ENCODE measurements at places on chromosomes 13 and 19.

DNA sequence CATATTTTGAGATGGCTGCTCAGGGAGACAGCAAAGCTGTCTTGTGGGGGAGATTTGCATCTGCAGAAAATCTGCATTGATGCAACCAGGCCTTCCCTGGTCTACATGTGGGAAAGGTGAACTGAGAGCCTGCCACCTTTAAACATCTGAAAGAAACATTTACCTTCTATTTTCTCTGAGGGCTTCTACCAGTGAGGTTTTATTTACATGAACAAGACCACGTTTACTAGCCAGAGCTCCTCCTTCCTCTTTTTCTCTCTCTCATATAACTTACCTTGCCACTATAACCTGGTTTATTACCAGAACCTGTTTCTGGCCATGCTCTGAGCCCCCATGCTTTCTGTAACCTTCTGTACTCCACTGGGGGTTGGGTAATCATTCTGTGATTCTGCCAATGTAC lies 14.4 kb upstream of the RUBCNL start:
- no peak for DNase-seq

DNA sequence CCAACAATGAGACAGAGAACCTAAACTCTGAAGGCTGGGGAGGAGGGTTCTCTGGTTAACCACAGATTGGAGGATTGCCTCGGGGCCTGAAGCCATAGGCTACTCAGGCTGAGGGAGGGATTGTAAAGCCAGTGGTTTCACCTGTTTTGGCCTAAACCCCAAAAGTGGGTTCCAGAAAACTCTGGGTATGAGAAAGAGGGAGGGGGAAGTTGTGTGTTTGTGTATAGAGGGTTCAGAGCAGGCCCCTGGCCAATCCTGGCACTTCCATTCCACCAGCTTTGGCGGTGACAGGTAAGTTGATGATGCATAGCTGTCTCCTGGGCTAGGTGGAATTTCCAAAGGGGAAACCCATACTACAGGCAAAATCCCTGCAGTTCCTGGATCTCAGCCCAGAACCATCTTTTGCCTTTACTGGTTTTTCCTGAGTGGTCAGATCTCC lies 13.5 kb upstream of the CCDC97 start:
- DNase-seq: no peak

DNA sequence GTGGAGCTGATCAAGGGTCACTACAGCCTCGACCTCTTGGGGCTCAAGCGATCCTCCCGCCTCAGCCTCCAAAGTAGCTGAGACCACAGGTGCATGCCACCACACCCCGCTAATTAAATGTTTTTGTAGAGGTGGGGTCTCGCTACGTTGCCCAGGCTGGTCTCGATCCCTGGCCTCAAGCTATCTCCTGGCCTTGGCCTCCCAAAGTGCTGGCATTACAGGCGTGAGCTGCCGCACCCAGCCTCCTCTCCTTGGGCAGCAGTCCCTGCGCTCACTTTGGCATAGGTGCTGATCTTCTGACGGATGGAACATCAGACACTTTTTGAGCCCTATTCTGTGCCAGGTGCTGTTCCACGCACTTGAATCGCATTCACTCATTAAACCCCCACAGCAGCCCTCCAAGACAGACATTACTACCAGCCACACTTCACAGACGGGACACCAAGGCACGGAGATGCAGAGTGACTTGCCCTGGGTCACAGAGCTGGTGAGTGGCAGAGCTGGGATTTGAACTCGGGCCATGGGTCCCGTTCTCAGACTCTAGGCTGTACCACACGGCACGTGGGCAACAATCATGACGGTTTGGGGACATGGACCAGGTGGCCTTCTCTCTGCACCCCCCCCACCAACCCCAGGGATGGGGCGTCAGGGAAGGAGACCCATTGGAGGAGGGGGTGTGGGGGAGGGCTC lies 3.2 kb downstream of the MEIS3 start:
- no peak for DNase-seq

- no peak for DNase-seq
Measured at GRCh38 chr19:16112778-16113177, 1.1 kb downstream of the RAB8A start.

- DNase-seq: no peak
Measured at GRCh38 chr13:30088312-30088855, 219.0 kb downstream of the KATNAL1 start.

DNA sequence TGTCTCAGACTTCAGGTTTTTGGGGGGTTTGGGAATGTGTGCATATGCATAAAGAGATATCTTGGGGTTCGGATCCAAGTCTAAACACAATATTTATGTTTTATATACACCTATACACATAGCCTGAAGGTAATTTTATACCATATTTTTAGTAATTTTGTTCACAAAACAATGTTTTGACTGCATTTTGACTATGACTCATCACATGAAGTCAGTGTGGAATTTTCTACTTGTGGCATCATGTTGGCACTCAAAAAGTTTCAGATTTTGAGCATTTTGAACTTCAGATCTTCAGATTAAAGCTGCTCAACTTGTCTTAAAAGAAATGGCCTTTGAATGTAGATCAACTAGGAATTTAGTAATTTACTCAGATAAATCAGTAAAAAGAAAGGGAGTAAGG lies 712.9 kb upstream of the GPC6 start:
- DNase-seq: no peak

GRCh38 chr19:28609091-28609755 lies 603.7 kb downstream of the UQCRFS1 start:
- DNase-seq: no peak

GRCh38 chr13:40485611-40486517 lies 180.6 kb downstream of the FOXO1 start:
- DNase-seq: no peak

DNA sequence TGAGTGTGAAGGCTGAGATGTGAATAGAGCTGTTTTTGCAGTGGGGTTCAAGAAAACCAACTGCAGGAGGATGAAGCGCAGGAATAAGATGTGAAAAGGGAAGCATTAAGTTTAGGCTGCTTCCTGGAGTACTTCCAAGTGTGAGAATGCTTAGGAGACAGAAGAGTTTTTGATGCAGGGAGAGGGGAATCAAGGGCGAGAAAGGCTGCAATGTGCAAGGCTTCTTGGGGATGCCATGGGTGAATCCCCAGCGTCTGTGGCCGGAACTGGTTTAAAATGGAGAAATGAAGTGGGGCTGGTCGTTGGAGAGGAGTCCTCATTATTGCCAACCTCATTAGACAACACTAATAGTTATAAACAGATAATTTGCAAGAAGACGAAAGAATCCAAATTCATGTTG lies 764.9 kb downstream of the LIG4 start:
- DNase-seq: no peak

DNA sequence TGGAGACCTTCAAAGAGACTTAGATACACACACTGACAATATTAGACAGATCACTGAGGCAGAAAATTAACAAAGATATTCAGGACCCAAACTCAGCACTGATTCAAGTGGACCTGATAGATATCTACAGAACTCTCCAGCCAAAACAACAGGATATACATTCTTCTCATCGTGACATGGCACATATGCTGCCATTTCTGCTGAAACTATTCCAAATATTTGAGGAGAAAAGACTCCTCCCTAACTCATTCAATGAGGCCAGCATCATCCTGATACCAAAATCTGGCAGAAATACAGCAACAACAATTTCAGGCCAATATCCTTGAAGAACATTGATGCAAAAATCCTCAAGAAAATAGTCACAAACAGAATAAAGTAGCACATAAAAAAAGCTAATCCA lies 53.3 kb downstream of the TRPC4 start:
- DNase-seq: no peak

DNA sequence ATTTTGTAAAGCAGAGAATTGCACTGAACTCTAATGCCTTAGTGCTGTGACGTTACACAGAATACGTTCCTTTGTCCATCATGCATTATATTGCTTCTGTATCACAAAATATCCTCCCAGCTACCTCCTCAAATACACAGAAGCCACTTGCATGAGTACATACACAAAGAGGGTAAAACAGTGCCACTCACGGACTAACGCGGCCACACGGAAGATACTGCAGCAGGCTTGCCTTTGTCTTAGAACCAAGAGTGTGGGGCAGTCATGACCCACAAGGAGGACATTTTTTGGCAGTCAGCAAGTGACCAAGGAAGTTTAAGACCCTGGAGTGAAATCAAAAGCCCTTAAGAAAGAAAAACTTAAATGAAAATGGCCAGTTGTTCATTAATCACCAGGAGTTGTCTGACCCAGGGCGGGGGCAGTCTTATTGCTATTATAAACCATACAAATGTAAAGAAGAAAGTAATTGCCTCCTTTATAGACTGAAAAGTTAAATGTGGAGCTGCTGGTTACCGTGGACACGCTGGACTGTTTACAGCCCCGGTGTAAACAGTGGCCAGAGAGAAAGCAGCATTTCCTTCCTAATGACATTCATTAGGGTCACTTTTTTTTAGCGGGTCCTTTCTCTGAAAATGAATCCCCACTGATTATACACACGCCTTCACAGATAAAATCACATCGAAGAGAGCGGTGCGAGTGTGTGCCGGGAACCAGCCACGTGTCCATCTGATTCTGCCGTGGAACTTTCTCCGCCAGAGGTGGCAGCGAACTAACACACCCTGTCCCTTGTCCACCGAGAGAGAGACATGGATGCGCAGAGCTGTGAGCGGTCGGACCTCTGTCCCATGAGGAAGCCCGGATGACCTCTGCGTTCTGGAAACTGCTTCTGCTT lies 66.8 kb downstream of the SOX1 start:
- DNase-seq: no peak

DNA sequence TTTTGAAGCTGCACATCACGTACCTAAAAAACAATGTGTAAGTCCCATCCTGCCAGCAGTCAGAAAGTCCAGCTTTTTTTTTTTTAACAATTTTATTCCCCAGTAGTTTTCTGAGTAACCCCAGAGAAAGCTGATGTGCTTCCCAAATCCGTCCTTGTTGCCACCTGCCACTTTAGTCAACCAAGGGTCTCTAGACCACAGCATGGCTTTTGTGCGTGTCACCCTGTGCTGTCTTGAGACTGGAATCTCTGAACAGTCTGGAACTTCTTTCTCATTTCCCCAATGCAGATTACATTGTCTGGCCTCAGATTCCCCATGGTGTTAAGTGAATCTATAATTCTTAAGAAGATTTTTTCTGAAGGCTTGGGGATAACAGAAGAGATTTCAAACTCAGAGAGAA lies 289.2 kb upstream of the KLF12 start:
- no peak for DNase-seq

GRCh38 chr19:10499550-10500246 lies 3.5 kb downstream of the KEAP1 start:
- no peak for DNase-seq

- DNase-seq: no peak
Measured at GRCh38 chr13:26132756-26133155, 80.9 kb upstream of the SHISA2 start.

- no peak for DNase-seq
Measured at GRCh38 chr13:30308548-30308947, 1.2 kb upstream of the KATNAL1 start.

- peak; percentile 91 for DNase-seq
Measured at GRCh38 chr19:14517840-14518505, at the start of gene DNAJB1. Gene DNAJB1 (minus strand): TSS chr19:14518397. CDS start chr19:14518349, 48 bp downstream.

- DNase-seq: no peak
Measured at GRCh38 chr19:34428549-34429285, 536 bp downstream of the UBA2 start.

DNA sequence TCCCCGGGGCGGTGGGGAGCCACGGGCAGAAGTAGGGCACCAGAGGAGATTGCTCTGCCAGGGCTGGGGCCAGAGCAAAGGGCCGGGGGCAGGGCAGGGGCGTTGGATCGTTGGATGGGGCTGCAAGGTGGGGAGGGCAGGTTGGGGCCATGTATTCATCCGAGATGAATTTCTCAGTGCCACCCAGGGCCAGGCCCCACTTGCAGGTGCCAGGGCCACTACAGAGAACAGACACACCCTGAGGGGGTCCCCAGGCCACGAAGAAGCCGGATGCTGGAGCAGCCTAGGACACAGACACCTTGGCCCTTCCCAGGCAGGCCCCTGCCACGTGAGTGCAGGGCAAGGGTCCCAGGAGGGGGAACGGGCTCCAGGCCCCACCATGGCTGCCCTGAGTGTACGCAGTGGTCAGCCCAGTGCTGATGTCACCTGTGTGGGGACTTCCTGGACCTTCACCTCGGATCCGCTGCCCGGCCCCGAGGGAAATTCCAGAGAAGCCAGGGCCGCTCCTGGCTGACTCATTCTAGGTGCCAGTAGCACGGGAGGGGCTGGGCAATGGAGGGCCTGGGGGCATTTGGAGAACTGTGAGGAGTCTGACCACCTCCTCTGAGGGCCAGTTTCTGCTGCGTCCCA lies 9.6 kb upstream of the SBNO2 start:
- no peak for DNase-seq

DNA sequence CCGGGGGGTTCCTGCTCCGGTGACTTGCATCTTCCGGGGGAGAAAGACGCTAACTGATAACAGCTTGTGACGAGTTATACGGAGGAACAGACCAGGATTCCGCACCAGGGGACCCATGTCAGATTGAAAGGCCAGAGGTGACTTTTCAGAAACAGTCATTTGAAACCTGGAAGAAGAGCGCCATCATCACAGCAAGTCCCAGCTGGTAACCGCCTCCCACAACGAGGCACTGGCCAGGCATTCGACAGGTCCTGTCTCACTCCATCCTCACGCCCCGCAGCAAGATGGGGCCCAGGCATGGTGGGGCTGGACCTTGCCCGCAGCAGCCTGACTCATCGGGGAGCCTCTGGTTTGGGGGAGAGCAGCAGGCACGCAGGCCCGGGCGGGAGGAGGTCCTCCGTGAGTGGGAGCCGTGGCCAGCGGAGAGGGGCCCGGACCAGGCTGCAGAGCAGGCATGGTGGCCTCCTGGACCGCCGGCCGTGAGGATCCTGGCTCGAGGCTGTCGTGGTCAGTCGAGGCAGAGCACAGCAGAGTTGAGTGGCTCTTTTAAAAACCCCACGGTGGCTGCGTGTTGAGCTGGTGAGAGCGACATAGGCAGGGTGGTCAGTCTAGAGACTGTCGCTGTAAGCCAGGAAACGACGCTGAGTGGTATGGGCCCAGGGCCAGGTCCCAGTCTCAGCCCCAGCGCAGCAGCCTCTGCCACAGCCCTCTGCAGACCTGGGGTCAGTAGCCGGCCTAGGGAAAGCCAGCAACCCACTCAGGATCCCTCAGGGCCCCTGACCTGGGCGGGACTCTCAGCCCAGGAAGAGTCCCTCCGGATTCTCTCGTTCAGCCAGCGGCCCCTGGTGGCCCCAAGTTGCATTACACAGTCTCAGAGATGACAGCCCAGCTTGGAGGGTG lies 94.9 kb upstream of the MCF2L start:
- DNase-seq: peak; percentile 90

- DNase-seq: no peak
Measured at GRCh38 chr19:9996541-9996940, 13.8 kb downstream of the COL5A3 start.

DNA sequence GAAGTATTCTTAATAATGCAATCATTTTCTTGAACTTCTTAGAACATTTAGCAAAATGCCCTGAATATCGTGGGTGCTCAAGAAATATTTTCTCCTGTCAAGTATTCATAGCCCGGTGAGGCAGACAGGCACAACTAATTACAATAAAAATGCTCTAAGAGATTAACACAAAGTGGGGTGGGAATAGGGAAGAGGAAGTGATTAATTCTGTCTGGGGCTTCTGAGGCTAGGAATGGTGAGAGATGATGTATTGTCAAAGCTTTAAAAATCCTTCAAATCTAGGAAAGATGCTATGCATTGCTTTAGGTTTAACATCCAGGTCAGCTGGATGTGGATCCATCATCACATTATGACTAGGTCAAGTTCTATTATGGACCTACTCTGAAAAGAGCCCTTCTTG lies 66.9 kb upstream of the POSTN start:
- DNase-seq: no peak

- DNase-seq: no peak
Measured at GRCh38 chr13:46642254-46642653, 89.3 kb downstream of the LRCH1 start.

GRCh38 chr19:29121684-29122083 lies 91.3 kb downstream of the UQCRFS1 start:
- DNase-seq: no peak
